CD8-positive, alpha-beta memory T cell (primary cell): ENCODE measurements at places on chromosomes 12 and 14.

DNA sequence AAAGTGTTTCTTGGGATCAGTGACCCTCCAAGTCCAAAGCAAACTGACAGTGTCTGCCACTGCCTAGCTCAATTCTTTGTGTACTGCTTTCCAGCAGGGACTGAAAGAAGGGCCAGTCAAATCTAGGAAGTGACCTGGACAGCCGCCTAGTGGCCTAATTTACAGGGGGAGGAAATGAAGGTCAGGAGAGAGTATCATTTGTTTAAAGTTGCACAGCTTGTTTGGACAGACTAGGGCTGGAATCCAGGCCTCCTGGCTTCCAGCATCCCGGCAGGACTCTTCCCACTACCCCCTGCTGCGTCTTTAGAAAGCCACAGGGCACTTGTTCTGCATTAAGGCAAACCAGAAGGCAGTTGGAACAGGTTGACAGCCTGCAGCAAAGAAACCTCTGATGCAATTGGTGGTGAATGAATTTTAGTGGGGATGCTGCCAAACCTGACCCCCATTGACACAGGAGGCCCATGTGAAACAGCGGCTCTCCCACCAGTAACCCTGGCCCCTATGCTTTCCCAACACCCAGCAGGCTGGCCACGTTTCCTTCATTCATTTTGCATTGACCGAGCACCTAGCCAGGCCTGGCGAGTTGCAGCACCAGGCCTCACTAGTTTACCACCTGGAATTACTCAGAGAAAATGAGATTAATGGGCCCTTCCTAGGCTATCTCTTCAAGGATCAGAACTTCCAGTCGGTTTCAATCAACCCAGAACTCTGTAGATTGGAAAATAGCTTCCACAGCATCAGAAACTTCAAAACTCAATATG, 28.2 kb downstream of the GALNT16 start:
- H3K4me1 ChIP-seq: no peaks in the 10 kb centered on the region
- no peak overlapping the region for H3K27ac ChIP-seq
- H3K36me3 ChIP-seq: no peaks in the 10 kb centered on the region
- no peak overlapping the region for H3K4me3 ChIP-seq
- no peaks in the 10 kb centered on the region for H3K27me3 ChIP-seq
- DNase-seq: no peak

GRCh38 chr12:42750356-42750755, 160.8 kb upstream of the PRICKLE1 start:
- H3K27ac ChIP-seq: no peak overlapping the region
- H3K4me1 ChIP-seq: no peaks in the 10 kb centered on the region
- no peak overlapping the region for H3K4me3 ChIP-seq
- no peaks in the 10 kb centered on the region for H3K27me3 ChIP-seq

DNA sequence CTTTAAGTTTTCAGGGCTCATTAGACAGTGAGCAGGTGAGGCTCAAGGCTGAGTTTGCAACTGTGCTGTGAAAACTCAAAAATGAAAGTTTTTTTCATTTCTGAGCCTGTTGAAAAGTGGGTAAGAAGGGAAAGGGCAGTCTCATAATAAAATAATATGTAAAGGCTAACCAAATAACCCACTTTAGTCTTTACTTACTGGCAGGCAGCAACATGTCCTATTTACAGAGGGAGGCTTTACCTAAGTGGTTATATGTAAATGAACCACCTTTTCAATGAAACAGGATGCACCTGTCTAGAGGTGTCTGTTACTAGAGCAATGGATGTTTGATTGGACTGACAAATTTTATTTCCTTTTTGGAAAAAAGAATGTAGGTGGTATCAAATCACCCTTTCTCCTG, 158.0 kb downstream of the ETV6 start:
- no peak overlapping the region for H3K4me3 ChIP-seq
- peaks cover 6% of the 10 kb centered on the region for H3K4me1 ChIP-seq
- no peaks in the 10 kb centered on the region for H3K27me3 ChIP-seq
- H3K27ac ChIP-seq: no peak overlapping the region

DNA sequence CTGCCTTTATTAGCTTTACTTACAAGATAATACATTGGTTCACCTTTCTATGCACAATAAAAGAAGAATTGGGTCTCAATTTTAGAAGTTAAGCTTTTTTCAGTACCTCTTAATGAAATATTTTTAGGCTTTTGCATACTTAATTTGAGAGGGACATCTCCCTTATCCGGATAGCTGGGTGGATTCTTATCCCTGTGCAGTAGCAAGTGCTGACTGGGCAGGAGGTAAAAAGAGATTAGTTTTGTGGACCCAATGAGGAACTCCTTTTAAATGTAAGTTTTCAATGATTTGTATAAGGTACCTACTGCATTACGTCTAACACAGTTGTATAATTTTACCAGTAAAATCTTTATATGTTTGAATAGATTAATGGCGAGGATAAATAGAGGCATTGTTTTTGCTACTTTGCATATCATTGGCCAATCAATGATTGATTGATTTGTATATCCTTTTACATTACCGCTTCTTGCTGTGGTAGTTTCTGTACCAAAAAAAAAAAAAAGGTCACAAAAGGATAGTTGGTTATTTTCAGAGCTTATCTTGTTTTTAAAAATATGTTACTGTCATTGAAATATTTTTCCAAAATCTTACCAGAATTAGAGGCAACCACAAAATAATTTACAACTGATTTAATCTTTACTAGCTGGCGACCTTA, 2.2 kb downstream of the CPSF6 start:
- no peak for DNase-seq
- H3K4me3 ChIP-seq: peak overlapping the region; percentile 5
- H3K4me1 ChIP-seq: peaks cover 57% of the 10 kb centered on the region

DNA sequence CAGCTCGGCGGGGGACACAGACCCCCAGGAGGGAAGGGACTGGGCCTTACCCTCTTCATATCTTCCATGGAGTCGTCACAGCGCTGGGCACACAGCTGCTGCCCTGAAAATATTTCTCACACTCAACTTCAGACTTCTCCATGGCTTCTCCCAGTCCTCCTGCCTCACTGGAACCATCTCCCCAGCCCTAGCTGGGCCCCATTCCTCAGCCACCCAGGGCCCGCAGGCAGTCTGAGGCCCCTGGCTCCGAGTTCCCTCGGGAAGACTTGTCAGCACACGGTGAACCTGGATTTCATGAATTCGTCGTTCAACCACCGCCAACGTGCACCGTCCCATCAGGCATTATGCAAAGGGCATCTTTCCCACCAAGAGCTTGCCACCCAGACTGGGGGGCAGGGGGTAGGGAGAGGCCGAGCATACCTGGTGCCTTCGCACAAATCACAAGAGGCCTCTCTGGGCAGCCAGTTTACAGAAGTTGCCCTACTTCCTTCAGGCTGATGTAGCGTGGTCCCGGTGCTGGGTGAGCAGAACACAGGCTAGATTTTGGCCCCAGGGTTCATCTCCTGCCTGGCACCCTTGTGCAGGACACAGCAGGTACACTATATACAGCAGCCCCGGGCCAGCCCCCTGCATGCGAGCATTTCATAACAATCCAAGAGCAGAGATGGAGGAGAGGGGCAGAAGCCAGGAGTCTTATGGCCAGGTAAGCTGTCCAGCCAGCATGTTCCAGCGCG, 44.2 kb downstream of the LTBP2 start:
- H3K4me1 ChIP-seq: peaks cover 15% of the 10 kb centered on the region
- H3K27me3 ChIP-seq: peaks cover 28% of the 10 kb centered on the region
- H3K4me3 ChIP-seq: no peak overlapping the region
- H3K27ac ChIP-seq: no peak overlapping the region
- H3K36me3 ChIP-seq: no peaks in the 10 kb centered on the region
- no peak for DNase-seq

DNA sequence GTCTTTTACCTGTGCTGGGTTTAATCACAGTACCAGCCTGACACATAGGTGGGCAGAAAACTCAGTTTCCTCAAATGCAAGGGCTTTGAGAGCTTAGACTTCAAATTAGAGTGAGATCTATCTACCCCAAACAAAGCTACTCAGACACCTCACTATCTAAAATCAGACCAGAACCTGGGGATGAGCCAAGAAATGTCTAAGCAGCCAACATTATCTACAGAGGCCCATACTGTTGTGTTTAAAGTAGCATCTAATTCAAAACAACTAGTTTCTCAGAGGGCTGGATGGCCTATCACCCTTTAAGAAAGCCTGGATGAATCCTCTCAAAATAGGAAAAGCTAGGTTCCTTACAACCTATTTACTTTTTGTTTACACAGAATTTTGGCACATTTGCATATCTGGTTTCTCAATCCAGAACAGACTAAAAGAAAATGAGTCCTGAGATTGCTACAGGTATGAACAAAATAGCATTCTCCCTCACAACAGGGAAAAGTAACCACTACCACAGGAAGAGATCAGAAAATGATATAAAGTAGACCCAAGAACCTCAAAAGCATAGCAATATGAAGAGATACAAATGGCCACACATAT, 142.4 kb downstream of the ZFP36L1 start:
- no peaks in the 10 kb centered on the region for H3K4me1 ChIP-seq
- no peaks in the 10 kb centered on the region for H3K36me3 ChIP-seq
- no peak overlapping the region for H3K27ac ChIP-seq
- no peak overlapping the region for H3K4me3 ChIP-seq
- no peaks in the 10 kb centered on the region for H3K27me3 ChIP-seq

DNA sequence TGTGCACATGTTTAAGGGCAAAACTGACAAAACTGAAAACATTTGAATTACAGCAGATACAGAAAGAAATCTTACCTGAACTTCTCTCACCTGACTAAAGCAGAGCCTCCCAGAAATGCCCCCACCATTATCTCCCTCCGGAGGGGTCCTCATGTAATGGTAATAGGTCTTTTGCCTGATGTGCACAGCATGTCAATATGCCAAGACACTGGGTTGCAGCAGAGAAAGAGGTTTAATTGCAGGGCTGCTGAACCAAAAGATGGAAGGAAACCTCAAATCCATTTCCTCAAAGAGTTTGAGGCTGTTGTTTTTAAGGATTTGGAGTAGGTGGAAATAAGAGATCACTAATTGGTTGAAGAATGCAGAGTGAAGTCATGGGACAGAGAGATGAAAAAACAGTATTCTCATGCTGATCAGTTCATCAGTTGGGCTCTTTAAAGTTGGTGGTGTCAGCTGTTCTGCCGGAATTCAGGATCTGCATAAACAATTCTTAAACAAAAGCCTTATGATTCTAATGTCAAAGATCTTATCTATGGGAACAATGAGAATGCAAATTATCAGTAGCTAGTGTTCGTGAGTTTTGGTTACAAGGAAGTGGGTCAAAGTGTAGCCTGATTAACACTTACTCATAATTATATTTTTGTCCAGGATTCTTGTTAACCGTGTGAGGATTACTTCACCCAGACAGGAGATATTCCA, 18.2 kb downstream of the ANG start:
- no peak overlapping the region for H3K27ac ChIP-seq
- H3K4me3 ChIP-seq: no peak overlapping the region
- H3K36me3 ChIP-seq: no peaks in the 10 kb centered on the region
- H3K27me3 ChIP-seq: no peaks in the 10 kb centered on the region
- H3K4me1 ChIP-seq: no peaks in the 10 kb centered on the region
- no peak for DNase-seq

- H3K27me3 ChIP-seq: no peaks in the 10 kb centered on the region
- H3K36me3 ChIP-seq: no peaks in the 10 kb centered on the region
- peak overlapping the region; percentile 51 for H3K27ac ChIP-seq
- no peak for DNase-seq
- peaks cover 6% of the 10 kb centered on the region for H3K4me1 ChIP-seq
These were observed 35.2 kb downstream of the SLC8B1 start for GRCh38 chr12:113299619-113300237.

DNA sequence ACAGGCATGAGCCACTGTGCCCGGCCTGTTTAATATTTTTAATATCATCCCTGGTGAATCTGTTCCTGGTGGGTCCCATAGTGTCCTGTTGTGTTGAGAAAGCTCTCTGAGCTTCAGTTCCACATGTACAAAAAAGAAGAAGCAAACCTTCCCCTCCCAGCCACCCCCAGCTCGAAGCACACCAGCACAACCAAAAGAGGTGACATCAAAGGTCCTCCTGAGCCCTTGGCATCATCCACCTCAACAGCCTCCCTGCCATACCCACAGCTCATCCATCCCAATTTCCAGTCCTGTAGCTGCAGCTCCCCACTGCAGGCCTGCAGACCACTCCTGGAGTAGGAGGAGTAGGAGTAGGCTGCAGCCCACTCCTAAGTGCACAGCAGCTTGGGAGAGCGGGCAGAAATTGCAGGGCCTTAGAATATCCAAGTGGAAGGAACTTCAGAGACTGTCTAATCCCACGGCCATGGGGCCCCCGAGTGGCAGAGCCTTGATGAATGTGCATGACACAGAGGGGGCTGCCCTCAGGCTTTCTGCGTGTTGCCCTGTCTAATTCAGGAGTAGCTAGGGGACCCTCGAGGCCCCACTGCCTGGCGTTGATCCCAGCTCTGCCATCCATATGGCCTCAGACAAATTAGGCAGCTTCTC, 36.7 kb upstream of the CD9 start:
- no peaks in the 10 kb centered on the region for H3K27me3 ChIP-seq
- H3K4me1 ChIP-seq: peaks cover 16% of the 10 kb centered on the region
- H3K36me3 ChIP-seq: no peaks in the 10 kb centered on the region

DNA sequence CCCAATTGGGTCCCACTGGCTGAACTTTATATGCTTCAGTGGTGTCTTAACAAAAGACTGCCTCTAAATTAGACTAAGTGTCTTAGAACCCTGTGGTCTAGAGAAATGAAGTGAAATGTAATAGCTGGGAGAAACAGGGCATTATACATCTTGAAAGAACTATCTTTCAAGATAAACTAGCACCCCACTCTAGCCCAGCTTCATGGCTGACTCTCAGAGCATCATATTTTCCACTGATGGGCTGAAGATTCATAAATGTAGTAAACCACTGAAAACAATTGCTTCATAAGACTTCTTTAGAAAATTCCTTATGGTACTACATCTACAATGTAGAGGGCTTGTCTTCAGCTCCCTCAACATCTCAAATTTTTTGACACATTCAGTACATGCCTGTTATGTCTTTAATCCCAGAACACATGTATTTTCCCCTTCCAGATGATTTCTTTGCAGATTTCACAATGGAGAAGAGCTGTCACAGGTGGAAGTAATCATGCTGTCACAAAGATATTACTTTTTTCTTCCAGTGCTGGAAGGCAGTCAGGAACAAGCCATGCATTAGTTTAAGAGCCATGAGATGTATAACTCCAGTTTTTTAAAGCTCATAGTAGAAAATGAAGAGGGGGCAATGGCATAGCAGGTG, 48.5 kb downstream of the IFNG-AS1 start:
- peaks cover under 1% of the 10 kb centered on the region for H3K4me1 ChIP-seq
- H3K36me3 ChIP-seq: no peaks in the 10 kb centered on the region
- DNase-seq: no peak
- H3K4me3 ChIP-seq: no peak overlapping the region
- no peaks in the 10 kb centered on the region for H3K27me3 ChIP-seq
- no peak overlapping the region for H3K27ac ChIP-seq

GRCh38 chr12:48923117-48923516, 2.2 kb downstream of the FKBP11 start:
- H3K4me3 ChIP-seq: no peak overlapping the region
- H3K27ac ChIP-seq: no peak overlapping the region
- no peak for DNase-seq
